Glutamatergic neuron (in vitro differentiated cells): ENCODE measurements at places on chromosomes 16 and 17.

GRCh38 chr16:3842994-3843393 lies 37.5 kb downstream of the CREBBP start:
- no peak for DNase-seq

DNA sequence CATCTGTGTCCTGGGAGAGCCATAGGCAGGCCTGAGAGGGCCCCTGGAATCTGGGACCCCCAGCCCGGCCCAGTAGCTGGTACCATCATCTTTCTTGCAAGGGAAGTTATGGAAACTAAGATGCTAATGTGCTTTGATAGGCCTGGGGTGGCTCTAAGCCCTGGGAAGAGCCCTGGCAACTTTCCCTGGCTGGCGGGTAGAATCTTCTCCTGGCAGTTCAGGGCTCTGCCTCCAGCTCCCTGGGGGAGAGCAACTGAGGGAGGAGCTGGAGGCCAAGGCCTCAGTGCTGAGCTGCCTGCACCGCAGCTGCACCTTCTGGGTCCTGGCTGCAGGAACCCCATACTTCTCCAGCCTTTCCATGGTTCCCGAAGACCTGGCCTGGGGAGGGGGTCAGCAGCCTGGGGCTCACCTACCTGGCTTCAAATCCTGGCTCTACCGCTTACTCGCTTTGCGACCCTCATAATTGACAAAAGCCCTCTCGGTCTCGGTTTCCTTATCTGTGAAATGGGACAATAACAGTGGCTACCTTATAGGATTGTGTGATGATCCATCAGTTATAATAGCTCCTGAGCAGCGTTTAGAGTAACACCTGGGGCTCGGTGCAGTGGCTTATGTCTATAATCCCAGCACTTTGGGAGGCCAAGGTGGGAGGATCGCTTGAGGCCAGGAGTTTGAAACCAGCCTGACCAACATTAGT lies 333.7 kb downstream of the SEC14L1 start:
- no peak for DNase-seq

DNA sequence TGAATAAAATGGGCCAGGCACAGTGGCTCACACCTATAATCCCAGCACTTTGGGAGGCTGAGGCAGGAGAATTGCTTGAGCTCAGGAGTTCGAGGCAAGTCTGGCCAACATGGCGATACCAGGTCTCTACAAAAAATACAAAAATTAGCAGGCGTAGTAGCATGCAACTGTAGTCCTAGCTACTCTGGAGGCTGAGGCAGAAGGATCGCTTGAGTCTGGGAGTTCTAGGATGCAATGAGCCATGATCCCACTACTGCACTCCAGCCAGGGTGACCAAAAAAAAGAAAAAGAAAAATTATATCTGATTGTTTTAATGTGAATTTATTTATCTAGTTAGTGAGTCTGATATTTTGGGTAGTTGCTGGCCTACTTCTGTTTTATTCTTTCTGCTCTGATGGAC lies 7.0 kb downstream of the IL34 start:
- DNase-seq, result no peak

- DNase-seq, result no peak
Observed at GRCh38 chr17:19454074-19454473, 43.0 kb downstream of the RNF112 start.

DNA sequence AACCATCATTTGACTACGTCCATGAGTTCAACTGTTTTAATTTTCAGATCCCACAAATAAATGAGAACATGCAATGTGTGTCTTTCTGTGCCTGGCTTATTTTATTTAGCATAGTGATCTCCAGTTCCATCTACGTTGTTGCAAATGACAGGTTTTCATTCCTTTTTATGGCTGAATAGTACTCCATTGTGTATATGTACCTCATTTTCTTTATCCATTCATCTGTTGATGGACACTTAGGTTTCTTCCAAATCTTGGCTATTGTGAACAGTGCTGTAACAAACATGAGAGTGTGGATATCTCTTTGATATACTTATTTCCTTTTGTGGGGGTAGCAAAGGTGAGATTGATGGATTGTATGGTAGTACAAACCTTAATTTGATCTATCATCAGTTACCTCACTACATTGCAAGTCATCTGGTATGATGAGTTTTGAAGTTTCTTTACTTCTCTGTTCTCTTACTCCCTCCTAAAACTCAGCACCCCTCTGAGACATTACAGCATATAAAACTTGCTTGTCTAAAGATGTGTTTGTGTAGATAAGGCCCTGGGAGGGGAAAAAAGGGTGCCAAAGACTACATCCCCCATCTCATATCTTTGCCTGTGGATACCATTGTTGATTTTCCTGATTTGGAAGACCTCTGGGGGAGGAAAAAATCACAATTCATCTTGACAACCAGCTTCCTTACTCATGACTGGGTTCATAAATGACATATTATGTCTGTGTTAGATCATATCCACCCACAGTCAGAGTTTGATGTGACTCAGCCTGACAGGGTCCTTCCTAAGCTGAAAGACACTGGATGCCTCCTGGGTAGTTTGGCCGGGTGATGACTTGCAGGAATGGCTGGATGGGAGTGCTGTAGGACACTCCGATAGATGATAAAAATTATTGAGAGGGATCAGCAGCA lies 47.6 kb downstream of the ABCA9 start:
- DNase-seq, result no peak

DNA sequence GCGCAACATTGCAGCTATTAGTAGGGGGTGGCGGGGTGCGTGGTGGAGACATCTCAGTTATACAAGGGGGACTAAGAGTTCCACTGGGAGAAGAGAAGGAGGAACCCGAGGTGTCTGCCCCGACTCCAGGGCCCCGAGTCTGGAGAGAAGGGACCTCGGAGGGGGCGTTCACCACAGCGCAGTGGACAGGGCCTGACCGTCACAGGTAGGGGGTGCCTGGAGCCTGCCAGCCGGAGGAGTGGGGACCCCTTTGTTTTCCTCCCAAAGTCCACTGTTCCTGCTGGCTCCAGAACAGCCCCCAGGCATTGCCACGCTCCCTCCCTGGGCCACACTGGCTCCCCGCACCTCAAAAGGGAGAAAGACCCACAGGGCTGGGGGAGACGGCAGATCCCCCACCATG lies 175.9 kb upstream of the TNRC6C start:
- DNase-seq, result no peak

- DNase-seq, result no peak
Observed at GRCh38 chr16:67447508-67448076, 16.7 kb downstream of the HSD11B2 start.

- DNase-seq, result peak; percentile 81
Observed at GRCh38 chr17:80036715-80037477, 454 bp downstream of the CCDC40 start.

DNA sequence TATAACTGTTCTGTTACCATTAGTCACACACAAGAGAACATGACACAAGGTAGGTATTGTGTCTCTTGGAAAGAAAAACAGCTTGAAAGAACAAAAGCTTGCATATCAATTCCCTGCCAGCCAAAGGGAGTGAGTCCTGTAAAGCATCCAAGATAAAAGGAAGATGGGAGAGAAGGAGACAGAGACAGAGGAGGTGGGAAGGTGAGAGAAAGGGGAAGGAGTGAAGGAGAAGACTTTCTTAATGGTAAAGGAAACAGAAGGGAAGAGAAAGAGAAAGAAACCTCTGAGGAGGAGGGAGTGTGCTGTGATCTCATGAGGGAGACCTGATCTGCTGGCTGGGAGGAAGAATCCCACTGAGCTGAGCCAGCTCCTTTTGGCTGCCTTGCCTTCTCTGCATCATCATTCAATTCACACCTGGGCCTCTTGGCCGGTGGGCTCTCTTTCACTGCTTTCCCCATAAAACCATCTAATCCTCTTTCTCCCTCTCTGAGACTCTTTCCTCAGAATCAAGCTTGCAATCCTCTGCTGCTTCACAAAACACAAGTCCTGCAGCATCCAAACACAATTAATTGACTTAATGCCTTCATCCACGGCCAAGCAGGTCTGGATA lies 271.6 kb downstream of the ABCC12 start:
- DNase-seq, result no peak

GRCh38 chr16:75322740-75323139 lies 71.3 kb upstream of the BCAR1 start:
- no peak for DNase-seq

DNA sequence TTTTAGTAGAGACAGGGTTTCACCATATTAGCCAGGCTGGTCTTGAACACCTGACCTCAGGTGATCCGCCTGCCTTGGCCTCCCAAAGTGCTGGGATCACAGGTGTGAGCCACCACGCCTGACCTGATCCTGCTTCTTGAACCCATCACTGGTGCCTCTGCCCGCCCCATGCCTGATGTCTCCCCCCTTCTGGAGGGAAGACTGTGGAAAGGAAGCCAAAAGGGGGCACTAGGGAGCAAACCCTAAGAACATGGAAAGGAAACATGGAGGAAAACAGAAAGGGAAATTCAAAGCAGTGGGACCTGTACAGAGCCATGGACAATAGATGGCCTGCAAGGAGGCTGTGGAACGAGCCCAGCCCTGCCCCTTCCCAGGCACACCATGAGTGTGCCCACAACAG lies 31.1 kb upstream of the FASN start:
- DNase-seq, result no peak

GRCh38 chr17:44081681-44082080 lies 11.1 kb downstream of the G6PC3 start:
- no peak for DNase-seq

- peak; percentile 89 for DNase-seq
Observed at GRCh38 chr17:41864836-41865595, at the start of gene KLHL11. Gene KLHL11, minus strand, starts transcription at chr17:41865423. Its CDS starts 53 bp downstream, at chr17:41865370.

GRCh38 chr16:88857728-88858339 lies 907 bp downstream of the TRAPPC2L start:
- peak; percentile 84 for DNase-seq

DNA sequence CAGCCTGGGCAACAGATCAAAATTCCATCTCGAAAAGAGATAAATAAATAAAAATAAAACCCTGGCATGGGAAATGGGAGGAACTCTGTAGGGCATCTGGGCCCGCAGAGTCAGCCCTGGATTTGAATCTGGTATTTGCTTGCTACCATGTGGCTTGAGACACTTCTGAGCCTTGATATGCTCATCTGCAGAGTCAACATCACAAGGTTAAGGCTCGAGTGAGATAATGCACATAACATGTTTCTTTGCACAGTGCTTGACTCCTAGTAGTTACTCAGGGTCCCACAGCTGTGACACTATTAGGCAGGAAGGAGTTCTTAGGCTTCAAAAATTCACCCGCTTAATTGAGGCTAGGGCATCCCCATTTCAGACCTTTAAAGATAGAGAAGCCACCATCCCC lies 21.3 kb downstream of the CDK5RAP3 start:
- DNase-seq, result no peak

DNA sequence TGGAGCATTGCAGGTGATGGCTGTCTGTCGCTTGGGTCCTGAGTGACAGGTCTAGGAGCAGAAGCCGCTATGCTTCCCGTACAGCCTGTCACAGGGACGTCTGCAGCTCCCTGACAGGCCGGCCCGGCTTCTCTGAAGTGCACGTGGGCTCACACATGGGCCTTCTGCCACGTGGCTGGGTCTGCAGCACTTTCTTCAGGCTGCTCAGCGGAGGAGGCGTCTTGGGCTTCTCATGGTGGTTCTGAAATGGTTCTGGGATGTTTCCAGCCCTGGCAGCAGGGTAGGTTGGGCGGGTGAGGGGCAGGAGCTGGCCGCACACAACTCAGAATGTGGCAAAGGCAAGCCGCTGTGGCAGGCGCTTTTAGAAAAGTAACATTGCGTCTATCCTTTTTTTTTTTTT lies 80.3 kb upstream of the ZNF750 start:
- no peak for DNase-seq
